Stimulated activated CD8-positive, alpha-beta memory T cell treated with anti-CD3 and anti-CD28 coated beads, Interleukin-4, amount 100 ng/mL, for 4 hours (primary cell): ENCODE measurements at places on chromosomes 5 and 9.

DNA sequence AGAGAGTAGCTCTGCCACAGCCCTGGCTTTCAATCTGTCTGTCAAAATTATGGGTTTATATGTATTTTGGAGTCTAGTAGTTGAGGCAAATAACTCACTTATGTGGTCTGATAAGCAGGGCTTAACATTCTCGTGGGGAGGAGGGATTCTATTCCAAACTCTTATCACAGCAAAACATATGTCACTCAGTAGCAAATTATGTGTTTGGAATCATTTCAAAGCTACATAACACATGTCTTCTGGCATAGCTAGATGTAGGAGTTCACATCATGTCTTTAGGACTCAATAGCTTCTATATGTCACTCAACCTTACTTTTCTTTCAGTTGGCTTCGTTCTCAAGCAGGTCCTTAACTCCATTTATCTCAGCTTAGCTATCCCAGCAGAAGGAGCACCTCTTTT, 144.5 kb upstream of the SEMA6A start:
- DNase-seq, result no peak

DNA sequence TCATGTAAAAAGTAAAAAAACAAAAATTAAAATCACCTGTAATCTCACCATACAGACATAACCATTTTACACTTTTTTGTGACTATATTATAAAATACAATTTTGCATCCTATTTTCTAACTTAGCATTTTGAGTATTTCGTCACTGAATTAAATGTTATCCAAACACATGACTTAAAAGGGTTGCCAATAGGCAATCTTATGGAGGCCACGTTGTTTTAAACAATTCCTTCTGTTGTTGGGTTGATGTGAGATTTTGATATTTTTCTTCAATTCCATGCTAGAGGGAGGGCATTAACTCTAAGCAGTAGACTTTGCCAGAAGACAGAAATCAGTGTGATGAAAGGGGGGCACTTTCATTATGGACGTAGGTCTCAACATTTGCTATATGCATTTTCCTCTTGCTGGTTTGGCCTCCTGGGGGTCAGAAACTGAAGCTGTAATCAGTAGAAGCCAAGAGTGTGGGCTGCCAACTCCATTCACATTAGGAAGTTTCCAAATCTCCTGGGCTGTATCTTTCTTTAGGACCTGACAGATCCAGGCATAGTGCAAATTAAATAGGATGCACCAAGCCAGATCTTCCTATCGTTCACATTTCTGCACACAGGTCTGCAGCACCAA, 614.2 kb upstream of the CLINT1 start:
- no peak for DNase-seq

DNA sequence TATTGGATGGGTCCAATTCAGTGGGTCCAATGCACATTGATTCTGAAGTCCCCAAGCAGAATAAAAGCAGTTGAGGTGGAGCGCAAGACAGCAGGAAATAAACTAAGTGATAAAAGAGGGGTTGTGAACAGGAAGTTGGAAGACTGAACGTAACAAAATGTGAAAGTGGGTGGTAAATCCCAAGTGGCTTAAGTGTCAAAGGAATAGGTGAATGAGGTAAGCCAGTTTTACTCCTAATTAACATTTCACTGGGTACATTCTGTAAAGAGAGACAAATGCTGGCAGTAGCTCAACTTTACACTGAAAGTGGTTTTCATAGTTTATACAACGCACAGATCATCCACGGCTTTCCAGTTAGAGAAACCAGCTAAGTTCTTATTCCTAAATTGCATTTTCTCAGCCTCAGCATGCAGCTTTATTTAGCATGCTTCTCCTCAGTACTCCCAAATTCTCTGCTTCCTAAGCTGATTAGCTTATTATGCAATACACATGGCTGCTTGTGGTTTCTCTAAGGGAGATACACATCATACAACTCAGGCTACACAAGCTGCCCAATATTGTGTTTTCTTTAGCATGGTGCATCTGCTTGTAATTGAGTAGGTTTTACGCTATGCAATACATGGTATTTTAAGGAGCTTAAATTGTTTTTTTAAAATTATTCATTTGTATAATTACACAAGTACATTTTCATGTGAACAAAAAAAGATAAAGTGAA, 34.2 kb upstream of the HSD17B4 start:
- DNase-seq, result no peak

DNA sequence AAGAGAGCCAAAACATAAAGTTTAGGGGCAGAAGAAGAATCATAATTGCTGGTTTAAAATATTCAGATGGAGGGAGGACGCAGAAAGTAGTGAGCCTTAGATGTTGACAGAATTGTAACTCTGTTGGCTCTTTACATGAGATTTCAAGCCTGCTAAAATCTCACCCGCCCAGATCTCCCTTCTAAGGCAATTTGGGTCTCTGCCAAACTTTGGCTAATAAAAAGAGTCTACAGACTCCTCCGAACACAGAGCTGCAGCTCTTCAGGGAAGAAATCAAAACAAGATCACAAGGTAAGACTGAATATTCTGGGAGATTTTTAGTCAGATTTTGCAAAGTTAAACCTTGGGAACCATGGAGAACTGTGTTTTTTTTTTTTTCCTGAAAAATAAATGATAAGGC, at the start of gene IL33:
TSS of gene IL33 (plus strand) at position 246 of the 400 bp plus-strand sequence. CDS start 25,888 bp downstream, outside the sequence.
- no peak for DNase-seq

- no peak for DNase-seq
Observed at GRCh38 chr5:68343421-68343826, 127.9 kb downstream of the PIK3R1 start.

- no peak for DNase-seq
Observed at GRCh38 chr5:1743061-1743768, 56.4 kb downstream of the MRPL36 start.

DNA sequence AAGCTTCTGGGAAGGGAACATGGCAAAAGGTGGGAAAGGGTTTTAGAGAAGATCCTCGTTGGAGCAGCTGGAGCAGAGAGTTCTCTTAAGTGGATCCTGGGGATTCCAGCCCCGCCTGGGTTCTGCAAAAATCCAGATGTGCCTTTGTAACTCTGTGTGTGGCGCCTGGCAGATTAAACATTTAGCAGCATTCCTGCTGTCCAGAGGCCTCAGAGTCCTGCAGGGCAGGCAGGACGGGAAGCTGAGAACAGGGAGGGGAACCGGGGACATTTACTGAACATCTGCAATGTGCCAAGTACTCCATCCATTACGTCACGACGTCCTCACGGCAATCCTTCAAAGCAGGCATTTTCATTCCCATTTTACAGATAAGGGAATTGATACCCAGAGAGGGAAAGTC, 6.0 kb downstream of the EIF4E1B start:
- no peak for DNase-seq

GRCh38 chr5:180792965-180793287, 9.7 kb downstream of the MGAT1 start:
- no peak for DNase-seq

GRCh38 chr9:126147936-126148870, 178.4 kb upstream of the MVB12B start:
- DNase-seq, result no peak
